Neural crest cell (in vitro differentiated cells): ENCODE measurements at places on chromosomes 2 and 18. TPM values are rescaled to one million over a fixed set of nuclear protein-coding genes. Genes with fewer than 3 reads are reported as not detected.

DNA sequence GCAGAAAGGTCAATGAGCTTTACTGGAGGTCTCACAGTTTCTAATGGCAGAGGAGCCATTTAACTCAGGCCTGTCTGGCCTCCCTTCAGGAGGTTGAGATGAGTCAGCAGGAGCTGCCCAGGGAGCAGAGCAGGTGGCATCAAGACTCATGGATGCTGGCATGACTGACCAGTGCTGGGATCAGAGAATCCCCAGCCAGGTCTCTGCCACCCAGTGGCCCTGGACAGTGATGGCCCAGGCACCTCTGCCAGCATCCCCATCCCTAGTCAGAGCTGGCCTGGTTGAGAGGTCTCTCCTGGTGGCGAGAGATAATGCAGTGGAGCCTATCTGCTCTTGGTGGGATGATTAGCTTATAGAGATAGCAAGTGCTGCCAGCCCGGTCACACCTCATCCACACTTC, 43.1 kb downstream of the GYPC start:
- H3K27ac ChIP-seq = no peak overlapping the region
- DNase-seq = no peak
- H3K27me3 ChIP-seq = no peaks in the 10 kb centered on the region
- H3K4me3 ChIP-seq = no peak overlapping the region
- H3K36me3 ChIP-seq = peaks cover 33% of the 10 kb centered on the region

GRCh38 chr18:44795241-44795640, 114.6 kb downstream of the SETBP1 start:
- H3K27me3 ChIP-seq = no peaks in the 10 kb centered on the region
- peaks cover 19% of the 10 kb centered on the region for H3K36me3 ChIP-seq
- H3K4me3 ChIP-seq = no peak overlapping the region
- DNase-seq = no peak
- no peak overlapping the region for H3K27ac ChIP-seq
- H3K4me1 ChIP-seq = peaks cover 56% of the 10 kb centered on the region

- peaks cover 48% of the 10 kb centered on the region for H3K4me1 ChIP-seq
- DNase-seq = no peak
These were observed 513.3 kb downstream of the LRRTM4 start for GRCh38 chr2:77008853-77009252.

- H3K4me3 ChIP-seq = no peak overlapping the region
- H3K27me3 ChIP-seq = peaks cover 3% of the 10 kb centered on the region
- H3K36me3 ChIP-seq = no peaks in the 10 kb centered on the region
- no peaks in the 10 kb centered on the region for H3K4me1 ChIP-seq
- peak; percentile 48 for DNase-seq
These were observed 593.3 kb upstream of the FANCL start for GRCh38 chr2:58834404-58834803.

DNA sequence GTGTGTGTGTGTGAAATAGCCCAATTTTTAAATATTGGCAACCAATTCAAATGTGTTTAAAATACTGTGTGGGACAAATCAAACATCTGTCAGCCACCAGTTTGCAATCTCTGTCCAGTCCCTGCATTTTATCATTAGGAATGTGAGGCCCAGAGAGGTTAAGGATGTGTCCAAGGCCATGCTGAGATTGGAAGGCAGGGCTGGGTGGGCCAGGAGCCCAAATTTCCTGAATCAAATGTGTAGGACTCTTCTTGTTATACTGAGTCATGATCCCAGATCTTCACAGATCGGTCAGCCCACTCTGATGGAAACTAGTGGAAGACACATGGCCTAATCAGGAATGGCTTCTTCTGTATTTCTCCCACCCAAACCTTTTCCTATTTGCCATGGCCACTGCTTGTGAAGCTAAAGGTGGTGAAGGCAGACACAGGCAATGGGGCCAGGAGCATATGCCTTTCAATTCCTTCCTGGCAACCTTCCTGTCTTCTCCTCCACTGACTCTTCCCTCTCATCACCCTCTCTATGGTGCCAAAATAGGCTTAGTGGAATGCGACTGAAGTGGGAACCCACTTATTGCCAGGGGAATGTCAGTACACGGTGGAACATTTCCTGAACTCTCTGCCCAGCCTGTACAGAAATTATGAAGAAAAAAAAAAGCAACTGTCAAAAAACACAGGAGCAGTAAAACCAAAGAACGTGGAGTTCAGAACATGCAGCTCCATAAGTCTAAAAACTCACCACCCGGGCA, 35.5 kb downstream of the ZEB2 start:
- DNase-seq = no peak
- peaks cover 28% of the 10 kb centered on the region for H3K36me3 ChIP-seq
- no peak overlapping the region for H3K4me3 ChIP-seq

GRCh38 chr2:16315908-16316307, 349.7 kb downstream of the CYRIA start:
- DNase-seq = no peak
- H3K36me3 ChIP-seq = no peaks in the 10 kb centered on the region
- peaks cover 74% of the 10 kb centered on the region for H3K4me1 ChIP-seq
- H3K27ac ChIP-seq = no peak overlapping the region
- no peak overlapping the region for H3K4me3 ChIP-seq

DNA sequence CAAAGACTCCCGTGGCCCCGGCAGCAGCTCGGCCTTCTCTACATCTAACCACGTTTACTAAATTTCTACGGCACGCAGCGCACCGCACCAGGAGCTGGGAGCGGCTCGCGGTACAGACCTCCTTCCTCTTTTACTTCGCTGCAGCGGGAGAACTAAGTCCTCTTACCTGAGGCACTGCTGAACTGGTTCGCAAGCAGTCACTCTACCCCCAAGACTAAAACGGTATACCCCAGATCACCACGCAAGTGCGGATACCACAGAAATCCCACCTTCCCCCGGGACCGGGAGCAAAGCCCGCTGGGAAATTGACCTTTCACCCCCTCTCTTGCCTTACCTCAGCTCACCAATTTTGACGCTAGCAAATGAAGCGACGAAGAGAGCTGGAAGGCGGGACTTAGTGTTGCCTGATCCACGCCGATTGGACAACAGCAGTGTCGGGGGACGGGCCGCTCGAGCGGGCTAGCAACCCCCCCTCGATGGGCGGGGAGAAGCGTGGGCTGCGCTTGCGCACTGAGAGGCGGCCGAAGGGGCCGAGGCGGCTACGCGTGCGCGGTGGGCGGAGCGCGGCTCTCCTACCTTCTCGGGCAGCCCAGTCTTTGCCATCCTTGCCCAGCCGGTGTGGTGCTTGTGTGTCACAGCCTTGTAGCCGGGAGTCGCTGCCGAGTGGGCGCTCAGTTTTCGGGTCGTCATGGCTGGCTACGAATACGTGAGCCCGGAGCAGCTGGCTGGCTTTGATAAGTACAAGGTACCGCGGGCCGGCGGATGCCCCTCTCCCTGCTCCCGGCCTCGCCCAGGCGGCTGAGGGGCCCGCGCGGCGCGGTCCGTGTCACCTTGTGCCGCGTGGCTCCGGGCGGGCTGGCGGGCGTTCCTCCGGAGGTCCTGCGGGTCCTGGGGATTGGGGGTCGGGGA, at the start of gene SELENOI:
TSS of gene SELENOI (plus strand) at position 599 of the 909 bp plus-strand sequence. CDS start at position 689, 90 bp downstream.
- H3K27me3 ChIP-seq = no peaks in the 10 kb centered on the region
- peak; percentile 99 for DNase-seq
- H3K4me3 ChIP-seq = peak within 1 kb of the TSS; percentile 95
- H3K27ac ChIP-seq = peak within 1 kb of the TSS; percentile 99

DNA sequence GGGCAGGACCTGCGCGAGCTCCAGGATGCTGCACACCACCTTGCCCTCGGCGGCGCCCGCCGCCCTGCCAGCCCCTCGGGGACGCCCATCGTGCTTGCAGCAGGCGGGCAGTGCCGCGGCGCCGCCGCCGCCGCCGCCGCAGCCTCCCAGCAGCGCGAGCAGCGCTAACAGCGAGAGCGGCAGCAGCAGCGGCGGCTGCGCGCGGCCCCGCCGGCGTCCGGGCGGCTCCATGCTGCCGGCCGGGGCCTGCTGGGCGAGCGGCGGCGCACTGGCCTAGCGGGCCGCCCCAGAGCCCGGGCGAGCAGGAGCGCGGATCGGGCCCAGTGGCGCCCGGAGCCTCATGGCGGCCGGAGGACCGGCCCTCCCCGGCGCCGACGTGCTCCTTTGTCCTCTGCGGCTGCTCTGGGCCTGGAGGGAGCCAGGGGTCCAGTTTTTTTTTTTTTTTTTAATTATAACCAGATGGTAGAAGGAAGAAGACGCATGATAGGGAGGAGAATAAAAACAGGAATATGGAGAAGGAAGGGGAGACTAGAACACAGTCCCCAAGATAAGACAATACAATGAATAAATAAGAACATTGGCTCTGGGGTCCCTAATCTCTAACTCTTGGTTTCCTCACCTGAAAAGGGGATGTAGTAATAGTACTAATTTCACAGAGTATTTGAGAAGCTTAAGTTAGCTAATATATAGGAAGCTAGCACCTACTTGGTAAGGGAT, 17.1 kb upstream of the ANKRD62 start:
- peak overlapping the region; percentile 71 for H3K4me3 ChIP-seq
- H3K4me1 ChIP-seq = peaks cover 4% of the 10 kb centered on the region
- DNase-seq = peak; percentile 36
- no peak overlapping the region for H3K27ac ChIP-seq
- H3K36me3 ChIP-seq = no peaks in the 10 kb centered on the region

DNA sequence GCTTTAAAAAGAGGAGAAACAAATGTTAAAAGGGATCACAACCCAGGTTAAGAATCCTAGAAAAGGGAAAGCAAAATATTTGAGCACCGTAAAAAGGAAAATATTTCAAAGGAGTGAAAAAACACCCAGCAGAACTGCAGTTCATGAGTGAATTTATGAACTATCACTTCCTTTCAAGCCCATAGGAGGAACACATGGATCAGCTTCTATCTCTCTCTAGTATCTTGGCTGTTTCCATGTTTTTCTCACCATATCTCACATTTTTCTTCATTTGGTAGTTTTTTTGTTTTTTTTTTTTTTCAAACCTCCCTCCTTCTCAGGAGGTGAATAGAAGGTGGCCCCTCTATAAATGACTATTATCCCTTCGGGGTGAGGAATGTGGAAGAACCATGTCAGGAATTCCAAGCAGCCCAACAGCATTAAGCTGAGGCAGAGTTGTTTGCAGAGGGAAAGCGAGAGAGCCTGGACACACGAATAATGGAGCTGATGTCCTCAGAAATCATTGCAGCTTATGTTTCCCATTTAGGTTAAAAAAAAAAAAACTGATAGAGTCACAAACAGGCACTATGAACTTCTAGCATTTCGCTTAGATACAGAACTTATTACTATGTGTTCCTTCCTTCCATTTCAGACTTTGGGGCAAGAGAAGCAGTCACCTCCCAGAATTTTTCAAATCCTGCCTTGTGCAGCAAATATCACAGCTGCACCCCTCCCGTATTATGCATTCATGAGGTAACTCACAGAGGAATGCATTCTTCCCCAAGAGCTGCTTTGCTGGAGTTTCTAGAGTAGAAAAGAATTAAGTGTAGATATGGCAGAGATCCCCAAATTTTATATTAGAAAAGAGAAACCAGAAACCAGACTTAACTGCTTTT, 315.6 kb downstream of the IRS1 start:
- no peak overlapping the region for H3K4me3 ChIP-seq
- no peaks in the 10 kb centered on the region for H3K36me3 ChIP-seq
- H3K27ac ChIP-seq = peak overlapping the region; percentile 58
- peaks cover 38% of the 10 kb centered on the region for H3K4me1 ChIP-seq

The EGR4 gene
- not detected in 2 replicates for total RNA-seq

The GULP1 gene
- 39.1 and 43.8 TPM in 2 replicates for total RNA-seq

The ZAP70 gene
- total RNA-seq = 2.4 and 2.8 TPM in 2 replicates
